ENCODE measurements at places on chromosomes 2 and 18.

GRCh38 chr18:3653263-3653850 lies 203.4 kb downstream of the TGIF1 start:
- no peak for DNase-seq

GRCh38 chr2:48227617-48228344 lies 302.2 kb upstream of the STON1 start:
- DNase-seq, result no peak

GRCh38 chr2:135637456-135638087 lies 104.1 kb upstream of the UBXN4 start:
- DNase-seq, result no peak

DNA sequence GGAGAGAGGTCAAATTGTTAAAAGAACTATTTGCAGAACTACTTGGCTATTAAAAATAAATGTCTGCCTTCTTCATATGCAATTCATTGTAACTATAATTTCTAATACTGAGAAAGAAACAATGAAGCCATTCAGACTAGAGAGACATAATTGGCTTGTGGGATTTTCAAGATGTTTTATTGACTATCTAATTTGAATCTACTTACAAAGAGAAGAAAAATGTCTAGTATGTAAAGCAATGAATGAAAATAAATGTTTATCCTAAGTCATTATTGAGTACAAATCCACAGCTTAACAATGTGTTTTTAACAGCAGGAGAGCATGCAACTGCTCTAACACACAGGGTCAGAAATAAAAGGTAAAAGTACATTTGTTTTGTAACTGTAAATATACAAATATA lies 19.2 kb downstream of the RMP24 start:
- no peak for DNase-seq

GRCh38 chr2:190862571-190862991 lies 18.0 kb upstream of the GLS start:
- DNase-seq, result no peak

DNA sequence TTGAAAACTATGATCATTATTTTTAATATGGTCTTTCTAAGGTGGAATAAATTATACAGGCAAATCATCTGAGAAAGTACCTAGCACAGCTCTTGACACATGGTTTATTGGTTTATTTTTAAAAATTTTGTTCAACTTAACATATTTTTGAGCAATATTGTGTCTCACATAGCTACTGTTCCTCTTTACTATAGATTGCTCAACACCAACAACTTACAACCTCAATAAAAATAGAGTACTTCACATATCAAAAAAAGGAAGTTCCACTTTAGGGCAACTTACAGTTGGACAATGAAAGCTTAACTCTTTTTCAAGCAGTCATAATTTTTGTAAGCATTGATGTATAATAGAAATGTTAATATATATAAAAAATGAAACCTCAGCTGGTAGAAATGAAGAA lies 440.9 kb upstream of the UBE2E3 start:
- no peak for DNase-seq

- no peak for DNase-seq
Observed at GRCh38 chr2:45011621-45012602, 2.7 kb upstream of the SIX2 start.

- no peak for DNase-seq
Observed at GRCh38 chr2:216082117-216082711, 495 bp downstream of the TMEM169 start.

GRCh38 chr2:232541961-232542714 lies 2.6 kb downstream of the CHRNG start:
- DNase-seq, result no peak

- no peak for DNase-seq
Observed at GRCh38 chr2:20499387-20499786, 52.5 kb downstream of the RHOB start.

- DNase-seq, result no peak
Observed at GRCh38 chr2:171180229-171180930, 19.7 kb upstream of the TLK1 start.

- no peak for DNase-seq
Observed at GRCh38 chr18:63320975-63321265, 1.4 kb upstream of the BCL2 start.

DNA sequence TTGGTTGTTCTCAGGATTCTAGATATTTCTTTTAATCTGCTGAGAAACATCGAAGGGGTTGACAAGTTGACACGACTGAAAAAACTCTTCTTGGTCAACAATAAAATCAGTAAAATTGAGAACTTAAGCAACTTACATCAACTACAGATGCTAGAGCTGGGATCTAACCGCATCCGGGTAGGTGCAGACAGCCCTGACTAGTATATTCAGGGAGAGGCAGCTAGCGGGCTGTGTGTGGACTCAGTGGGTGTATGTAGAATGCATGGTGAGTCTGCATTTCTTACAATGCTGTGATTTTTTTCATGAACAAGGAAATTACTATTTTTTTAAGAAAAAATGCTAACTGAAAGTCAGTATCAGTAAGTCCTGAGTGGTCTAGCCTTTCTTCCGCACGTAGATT lies 10.1 kb downstream of the PPP1R7 start:
- DNase-seq, result no peak

DNA sequence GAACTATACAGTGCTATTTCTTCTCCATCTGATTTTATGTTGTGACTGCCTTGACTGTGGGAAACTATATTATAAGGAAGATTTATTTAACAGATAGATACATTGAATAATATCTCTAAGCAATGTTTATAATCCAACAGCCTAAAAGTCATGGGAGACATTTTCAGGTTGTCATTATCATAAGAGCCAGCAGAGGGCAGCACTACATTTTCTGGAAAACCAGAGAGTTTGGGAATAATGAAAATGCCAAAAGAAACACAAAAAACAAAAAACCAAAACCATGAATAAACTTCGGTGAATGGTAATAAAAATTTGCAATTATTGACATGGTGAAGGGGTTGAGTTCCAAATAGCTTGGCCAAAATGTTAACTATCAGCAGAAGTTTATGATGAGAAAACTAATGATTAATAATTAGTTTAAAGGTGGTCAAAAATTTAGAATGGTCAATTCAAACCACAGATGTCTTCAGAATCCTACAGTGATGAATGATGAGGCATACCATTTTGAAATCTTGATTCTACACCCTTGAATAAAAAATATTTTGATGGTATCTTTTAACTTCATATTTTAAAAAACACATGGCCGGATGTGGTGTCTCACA lies 4.7 kb downstream of the EEF1B2 start:
- DNase-seq, result no peak

DNA sequence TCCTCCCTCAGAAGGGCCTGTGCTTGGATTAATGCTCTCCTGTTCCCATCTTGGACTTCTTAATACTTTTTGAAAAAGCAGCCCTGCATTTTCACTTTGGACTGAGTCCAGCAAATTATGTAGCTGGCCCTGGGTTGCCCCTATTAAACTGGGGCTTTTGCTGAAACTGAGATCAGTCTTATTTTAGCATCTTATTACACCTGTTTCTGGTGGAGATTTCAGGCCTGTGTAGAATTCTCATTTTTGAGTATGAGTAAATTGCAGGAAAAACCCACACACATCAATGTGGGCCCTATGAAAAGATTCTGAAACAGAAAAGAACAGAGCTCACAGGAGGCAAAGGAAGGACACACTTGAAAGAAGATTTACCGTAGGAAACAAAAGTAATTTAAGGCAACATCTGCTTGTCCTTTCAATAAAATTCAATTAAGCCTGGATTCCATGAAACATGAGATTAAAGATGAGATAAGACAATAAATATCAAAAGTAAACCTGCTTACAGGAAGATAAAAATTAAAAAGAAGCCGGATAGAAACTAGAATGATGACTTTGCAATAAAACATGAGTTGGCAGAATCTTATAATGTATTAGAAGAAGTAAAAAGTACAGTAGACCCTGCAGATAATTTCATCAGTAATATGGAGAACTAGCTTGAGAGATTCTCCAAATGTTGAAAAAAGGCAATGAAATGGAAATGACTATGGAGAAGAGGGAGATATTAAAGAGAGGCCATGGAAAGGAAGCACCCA lies 90.7 kb upstream of the GCFC2 start:
- no peak for DNase-seq

GRCh38 chr18:23244401-23244800 lies 109.1 kb downstream of the CABLES1 start:
- no peak for DNase-seq

- no peak for DNase-seq
Observed at GRCh38 chr2:68791914-68792313, 57.3 kb downstream of the ARHGAP25 start.

DNA sequence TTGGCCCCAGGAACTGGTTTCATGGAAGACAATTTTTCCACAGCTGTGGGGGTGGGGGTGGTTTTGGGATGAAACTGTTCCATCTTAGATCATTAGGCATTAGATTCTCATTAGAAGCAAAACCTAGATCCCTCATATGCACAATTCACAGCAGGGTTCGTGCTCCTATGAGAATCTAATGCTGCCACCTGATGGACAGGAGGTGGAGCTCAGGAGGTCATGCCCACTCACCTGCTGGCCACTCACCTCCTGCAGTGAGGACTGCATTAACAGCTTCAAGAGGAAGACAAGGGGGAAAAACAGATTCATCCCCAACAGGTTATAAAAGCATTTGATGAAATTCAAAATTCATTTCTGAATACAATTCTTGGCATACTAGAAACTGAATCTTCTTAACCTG lies 38.5 kb downstream of the THAP4 start:
- DNase-seq, result no peak

GRCh38 chr2:158042245-158042644 lies 59.4 kb upstream of the UPP2 start:
- no peak for DNase-seq

DNA sequence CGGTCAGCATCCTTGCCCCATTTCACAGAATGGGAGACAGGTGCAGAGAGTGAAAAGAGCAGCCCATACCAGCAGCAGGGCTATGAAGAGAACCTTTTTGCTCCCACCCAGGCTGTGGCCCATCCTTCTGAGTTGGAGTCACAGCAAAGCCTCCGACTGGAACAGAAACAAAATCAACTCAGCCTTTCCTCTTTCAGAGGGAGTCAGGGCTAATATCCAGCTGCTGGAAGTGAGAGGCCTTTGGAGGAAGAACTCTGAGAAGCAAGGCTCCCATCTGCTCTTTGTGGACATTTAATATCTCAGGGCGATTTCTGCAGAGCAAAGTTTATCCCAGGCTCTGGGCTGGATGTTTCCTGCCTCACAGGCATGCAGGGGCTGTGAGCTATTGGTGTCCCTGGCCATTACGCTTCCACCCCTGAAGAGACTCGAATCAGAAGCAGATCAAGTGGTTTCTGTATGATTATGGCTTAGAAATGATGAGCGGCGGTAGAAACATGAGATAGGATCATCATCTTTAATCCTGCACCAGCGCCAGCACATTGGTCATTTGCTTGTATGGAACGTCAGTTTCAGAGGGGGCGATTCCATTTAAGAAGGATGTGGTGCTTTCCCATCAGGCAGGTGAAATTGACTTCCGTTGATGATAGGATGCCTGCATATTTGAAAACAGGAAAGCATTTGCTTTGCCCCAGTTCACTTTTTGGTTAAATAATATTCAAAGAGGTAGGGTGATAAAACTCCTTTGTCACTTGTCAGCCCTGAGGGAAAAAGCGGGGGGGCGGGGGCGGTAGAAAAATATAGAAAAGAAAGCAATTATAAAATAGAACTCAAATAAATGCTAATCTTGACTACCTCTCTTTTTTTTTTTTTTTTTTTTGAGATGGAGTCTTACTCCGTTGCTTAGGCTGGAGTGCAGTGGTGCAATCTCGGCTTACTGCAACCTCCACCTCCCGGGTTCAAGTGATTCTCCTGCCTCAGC lies 152.4 kb downstream of the LRRC30 start:
- no peak for DNase-seq

DNA sequence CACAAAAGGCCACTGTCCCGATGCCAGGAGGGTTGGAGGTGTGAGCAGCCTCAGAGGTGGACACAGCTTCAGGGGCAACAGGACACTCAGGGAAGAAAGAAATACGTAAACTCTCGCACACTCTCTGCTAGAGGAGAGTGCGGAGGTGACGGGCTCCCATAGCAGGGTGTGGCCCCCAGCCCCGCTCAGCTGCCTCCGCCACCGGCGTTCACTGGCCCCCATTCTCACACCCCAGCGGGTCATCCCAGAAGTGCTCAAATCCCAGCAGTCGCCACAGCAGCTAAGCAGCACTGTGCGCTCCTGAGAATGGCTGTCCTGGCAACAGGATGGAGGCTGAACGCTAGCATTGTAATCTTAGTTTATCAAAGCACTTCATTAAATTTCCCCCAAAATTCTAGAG lies 315.6 kb upstream of the SALL3 start:
- no peak for DNase-seq

- DNase-seq, result no peak
Observed at GRCh38 chr18:63578357-63578958, 8.7 kb upstream of the SERPINB13 start.

GRCh38 chr18:79458917-79459803 lies 63.4 kb downstream of the NFATC1 start:
- no peak for DNase-seq

DNA sequence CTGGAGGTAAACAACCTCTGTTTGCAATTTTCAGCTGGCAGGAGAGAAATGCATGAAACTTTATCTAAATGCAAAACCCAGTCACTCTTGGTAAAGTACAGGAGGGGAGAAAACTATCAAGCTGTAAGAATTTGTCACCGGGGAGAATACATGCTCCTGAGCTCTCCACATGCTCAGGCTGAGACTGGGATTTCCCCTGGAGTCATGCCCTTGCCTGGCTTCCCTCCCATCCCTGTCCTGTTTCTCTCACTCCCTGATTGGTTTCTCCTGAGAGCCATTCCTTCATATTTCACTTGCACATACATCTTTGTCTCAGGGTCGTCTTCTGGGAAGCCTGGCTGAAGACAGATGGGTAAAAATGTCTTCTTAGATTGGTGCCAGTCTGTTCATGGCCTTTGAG lies 52.9 kb upstream of the SPATS2L start:
- no peak for DNase-seq

DNA sequence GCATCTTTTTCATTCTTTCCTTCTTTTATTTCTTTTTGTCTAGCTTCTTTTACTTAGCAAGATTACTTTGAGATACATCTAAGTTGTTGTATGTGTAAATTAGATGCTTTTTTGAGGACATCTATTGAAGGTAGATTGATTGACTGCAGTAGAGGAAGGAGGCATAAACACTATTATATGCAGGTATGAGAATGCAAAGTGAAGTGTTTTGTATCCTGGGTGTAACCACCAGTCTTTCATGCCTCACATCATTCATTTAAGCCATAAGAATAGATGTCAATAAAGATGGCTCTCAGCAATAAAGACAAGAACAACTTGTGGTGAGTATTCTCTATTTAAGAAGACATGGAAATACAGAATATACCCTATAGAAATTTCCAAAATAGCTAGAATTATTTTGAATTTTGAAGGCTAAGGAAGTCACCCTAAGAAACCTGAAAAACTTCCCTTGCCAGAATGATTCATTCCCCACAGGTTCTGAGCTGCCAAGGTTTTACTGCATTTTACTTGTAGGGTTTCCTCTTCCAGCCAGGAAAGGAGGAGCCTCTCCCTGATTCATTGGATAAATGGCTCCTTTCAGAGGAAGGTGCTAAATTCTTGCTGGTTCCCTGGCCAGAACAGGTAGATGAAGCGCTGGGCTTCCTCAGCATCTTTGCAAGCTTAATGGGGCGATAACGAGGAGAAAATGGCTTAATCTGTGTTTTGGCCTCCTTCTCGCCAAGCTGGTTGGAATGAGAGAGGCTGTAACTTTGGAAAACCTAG lies 279.8 kb upstream of the SLC14A2 start:
- no peak for DNase-seq
